Esophagus squamous epithelium (tissue), 5 donors: ENCODE measurements at places on chromosomes 1 and 21.

- no peak for DNase-seq
Observed at GRCh38 chr1:205270764-205271163, 43.0 kb downstream of the TMCC2 start.

DNA sequence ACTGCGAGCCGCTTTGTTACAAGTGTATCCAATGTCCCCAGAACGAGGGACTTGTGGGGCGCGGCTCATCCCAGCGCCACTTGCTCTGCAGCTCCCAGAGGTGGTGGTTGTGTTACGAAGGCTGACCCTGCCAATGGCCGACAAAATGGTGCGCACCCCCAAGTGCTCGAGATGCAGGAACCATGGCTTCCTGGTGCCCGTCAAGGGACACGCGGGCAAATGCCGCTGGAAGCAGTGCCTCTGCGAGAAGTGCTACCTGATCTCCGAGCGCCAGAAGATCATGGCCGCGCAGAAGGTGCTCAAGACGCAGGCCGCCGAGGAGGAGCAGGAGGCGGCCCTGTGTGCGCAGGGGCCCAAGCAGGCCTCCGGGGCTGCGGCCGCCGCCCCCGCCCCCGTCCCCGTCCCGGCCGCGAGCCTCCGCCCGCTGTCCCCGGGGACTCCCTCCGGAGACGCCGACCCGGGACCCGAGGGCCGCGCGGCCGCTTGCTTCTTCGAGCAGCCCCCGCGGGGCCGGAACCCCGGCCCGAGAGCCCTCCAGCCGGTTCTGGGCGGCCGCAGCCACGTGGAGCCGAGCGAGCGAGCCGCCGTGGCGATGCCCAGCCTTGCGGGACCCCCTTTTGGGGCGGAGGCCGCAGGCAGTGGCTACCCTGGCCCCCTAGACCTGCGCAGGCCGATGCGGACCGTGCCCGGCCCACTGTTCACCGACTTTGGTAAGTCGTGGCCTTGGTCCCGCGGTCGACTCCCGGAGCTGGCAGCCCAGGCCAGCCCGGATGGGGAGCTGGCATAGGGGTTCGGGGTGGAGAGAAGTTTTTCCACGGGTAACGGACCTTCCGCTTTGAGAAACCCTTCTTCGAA, at the start of gene DMRTB1:
Gene DMRTB1, plus strand, starts transcription at position 79 of the 855 bp plus-strand sequence. Its CDS starts 55 bp downstream, at position 134.
- no peak for DNase-seq

DNA sequence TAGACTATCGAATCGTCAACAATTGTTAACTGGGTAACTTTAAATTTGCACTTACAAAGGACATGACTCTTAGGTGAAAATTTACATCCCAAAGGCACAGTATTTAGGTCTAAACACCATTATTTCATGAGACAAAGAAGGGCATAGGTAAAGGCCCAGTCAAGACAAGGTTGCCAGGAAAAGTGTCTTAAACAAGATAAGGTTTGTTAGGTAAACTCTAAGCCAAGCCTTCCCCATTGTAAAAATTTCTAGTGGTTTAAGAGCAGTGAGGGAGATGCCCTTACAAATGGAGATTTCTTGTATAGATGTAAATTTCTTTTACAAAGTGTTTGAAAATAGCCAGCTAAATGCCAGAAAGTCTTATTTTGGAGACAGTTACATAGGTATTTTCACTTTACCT, 36.9 kb upstream of the FNBP1L start:
- DNase-seq, result no peak

DNA sequence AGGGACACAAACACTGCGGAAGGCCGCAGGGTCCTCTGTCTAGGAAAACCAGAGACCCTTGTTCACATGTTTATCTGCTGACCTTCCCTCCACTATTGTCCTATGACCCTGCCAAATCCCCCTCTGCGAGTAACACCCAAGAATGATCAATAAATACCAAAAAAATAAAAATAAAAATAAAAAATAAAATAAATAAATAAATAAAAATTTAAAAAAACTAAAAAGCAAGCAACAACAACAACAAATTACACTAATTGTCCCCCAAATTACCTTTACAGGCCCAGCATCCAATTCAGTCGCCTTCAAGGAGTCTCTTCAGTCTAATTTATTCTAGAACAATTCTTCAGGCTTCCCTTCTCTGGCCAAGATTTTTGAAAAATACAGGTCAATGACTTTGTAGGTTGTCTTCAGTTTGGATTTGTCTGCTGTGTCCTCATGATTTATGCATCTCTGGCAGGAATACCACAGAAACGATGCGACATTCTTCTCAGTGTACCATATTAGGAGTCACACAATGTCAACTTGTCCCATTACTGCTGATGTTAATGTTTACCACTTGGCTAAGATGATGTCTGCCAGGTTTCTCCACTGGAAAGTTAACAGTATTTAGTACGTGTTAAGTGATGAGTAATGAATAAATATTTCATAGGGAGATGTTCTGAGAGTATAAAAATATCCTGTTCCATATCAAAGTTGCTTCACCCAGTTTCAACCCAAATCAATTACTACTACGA, 20.3 kb upstream of the BMP8B start:
- DNase-seq, result no peak

DNA sequence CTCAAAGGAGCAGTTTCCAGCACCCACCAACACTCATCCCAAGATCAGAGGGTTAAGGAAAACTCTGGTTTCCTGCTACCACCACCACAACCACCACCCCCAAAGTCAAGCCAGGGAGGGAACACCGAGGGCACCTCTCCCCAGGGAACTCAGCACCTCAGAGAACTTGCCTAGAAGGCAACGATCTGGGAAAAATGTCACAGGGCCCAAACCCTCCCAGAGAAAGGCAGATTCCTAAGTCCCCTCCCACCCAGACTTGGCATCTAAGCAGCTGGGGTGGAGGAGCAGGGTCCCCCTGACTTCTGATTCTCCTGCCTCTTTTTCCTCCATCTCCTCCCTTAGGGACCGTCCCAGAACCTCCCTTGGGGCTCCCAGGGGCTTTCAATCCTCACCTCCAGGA, 10.6 kb downstream of the KANK4 start:
- DNase-seq, result no peak

GRCh38 chr1:100448366-100448765, 89.6 kb upstream of the GPR88 start:
- DNase-seq, result no peak

GRCh38 chr1:109319114-109319513, 12.3 kb upstream of the MYBPHL start:
- no peak for DNase-seq

- no peak for DNase-seq
Observed at GRCh38 chr1:191368891-191369654, 789.2 kb upstream of the RGS18 start.

DNA sequence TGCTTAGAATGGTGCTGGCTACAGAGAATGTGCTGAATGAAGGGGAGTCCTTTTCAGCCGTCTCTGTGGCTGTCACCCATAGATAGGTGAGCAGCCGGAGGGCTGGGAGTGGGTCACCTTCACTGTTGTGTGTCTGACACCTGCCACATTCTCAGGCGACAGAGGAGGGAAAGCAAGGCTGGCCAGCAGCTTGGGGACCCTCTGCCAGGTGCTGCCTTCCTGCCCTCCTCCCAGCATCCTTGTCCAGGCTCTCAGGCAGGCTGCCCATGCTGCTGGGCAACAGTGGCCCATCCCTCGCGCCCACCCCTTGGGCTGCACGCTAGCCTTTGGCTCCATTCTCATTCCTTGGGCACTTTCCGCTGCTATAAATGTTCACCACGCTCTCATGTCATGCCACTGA, 22.1 kb downstream of the CYB5RL start:
- no peak for DNase-seq

DNA sequence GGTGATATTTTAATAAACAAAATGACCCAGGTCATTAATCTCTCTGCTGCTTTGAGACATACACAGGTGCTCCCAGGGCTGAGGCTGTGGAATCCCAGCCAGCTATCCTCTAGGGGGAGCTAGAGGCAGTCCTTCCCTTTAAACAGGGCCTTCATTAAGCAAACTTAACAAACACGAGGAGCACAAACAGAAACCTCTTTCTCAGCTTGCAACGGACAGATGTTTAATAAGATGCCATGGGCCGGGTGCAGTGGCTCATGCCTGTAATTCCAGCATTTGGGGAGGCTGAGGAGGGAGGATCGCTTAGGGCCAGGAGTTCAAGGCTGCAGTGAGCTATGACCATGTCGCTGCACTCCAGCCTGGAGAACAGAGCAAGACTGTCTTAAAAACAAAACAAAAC, 106.7 kb downstream of the HIVEP3 start:
- no peak for DNase-seq

DNA sequence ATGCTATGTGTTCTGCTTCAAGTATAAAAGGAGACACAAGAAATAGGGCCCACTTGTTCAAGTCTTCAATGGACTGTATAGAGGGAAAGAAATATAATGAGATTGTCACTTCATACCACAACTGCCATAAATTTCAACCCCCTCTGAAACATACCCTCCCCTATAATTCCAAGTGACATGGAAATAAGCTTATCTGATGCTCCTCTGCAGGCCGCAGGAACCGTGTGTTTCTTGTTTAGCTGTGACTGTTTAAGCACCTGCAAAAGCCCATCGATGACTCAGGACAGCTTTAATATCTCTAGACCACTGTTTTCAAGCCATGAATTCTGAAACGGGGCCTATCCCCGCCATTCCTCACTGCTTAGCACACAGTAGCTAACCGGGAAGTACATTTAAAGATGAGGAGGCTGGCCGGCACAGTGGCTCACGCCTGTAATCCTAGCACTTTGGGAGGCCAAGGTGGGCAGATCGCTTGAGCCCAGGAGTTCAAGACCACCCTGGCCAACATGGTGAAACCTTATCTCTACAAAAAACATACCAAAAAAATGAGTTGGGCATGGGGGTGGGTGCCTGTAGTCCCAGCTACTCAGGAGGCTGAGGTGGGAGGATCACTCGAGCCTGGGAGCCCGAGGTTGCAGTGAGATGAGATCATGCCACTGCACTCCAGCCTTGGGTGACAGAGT, 4.2 kb downstream of the HLCS start:
- no peak for DNase-seq

GRCh38 chr21:36890086-36890485, 76.4 kb downstream of the HLCS start:
- DNase-seq, result no peak

DNA sequence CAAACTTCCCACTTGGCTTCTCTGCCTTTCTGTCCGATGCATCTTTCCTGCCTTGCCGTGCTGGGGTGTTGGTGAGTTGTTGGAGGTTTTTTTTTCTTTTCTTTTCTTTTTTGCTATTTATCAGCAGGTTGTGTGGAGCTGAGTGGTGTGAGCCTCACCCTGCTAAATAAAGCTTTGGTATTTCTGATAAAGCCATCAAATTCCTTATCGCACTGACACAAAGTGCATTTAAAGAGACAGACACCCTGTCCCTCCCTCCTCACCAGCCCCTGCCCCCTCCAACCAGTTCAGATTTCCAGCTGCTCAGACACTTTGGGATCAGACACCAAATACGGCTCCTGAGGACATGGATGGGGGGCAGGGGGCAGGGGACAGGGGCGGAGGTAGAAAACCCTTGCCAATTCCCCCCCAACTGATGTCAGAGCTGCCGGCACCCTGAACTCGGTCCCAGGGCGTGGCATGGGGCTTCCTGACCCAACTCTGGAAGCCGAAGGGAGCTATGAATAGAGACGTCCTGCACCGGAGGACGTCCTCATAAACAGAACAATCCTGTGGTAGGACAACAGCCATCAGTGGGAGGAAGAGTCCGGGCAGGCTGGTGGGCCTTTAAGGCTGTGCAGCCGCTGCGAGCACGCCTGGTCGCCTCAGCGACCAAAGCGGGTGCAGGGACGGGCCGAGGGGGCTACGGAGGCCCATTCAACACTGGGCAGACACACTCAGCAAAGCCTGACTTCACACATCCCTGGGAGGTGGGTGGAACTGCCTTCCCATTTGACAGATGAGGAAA, 79.0 kb downstream of the CASZ1 start:
- no peak for DNase-seq

- DNase-seq, result no peak
Observed at GRCh38 chr1:155003227-155003765, 694 bp downstream of the ZBTB7B start.

DNA sequence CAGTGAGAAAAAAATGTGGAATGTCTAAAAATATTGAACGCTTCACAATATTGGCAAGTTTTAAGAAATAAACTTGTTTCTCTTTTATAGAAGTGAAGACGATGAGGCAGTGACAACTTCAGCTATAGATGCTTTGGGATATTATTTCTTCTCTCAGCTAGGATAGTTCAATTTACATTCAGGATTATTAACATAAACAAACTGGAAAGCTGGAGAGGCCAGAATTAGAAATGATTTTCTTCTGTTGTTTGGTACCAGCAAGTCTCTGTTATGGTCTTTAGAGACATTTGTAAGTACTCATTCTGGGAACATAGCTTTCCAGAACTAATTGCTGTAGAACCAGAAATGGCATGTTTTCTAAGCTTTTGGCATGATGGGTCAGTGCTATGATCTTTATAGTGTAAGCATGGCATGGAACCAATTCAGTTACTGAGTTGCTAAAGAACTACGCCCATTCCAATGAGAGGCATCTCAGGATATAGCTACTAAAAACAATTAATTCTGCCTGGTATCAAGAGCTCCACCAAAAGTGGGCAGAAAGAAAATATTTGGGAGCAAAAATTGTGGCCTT, 599.5 kb upstream of the B3GALT2 start:
- DNase-seq, result no peak

- DNase-seq, result no peak
Observed at GRCh38 chr1:104056786-104057185, 307.1 kb downstream of the AMY1C start.

GRCh38 chr1:162222730-162223129, 153.2 kb downstream of the NOS1AP start:
- DNase-seq, result no peak

GRCh38 chr1:43329995-43330751, 7.4 kb upstream of the MPL start:
- no peak for DNase-seq

GRCh38 chr1:3465091-3465934, 10.8 kb downstream of the ARHGEF16 start:
- no peak for DNase-seq

GRCh38 chr1:67216401-67216800, 50.1 kb downstream of the IL23R start:
- DNase-seq, result no peak

- no peak for DNase-seq
Observed at GRCh38 chr1:1302951-1303509, 4.7 kb downstream of the ACAP3 start.

- DNase-seq, result no peak
Observed at GRCh38 chr21:42614396-42614795, 39.0 kb upstream of the PDE9A start.

DNA sequence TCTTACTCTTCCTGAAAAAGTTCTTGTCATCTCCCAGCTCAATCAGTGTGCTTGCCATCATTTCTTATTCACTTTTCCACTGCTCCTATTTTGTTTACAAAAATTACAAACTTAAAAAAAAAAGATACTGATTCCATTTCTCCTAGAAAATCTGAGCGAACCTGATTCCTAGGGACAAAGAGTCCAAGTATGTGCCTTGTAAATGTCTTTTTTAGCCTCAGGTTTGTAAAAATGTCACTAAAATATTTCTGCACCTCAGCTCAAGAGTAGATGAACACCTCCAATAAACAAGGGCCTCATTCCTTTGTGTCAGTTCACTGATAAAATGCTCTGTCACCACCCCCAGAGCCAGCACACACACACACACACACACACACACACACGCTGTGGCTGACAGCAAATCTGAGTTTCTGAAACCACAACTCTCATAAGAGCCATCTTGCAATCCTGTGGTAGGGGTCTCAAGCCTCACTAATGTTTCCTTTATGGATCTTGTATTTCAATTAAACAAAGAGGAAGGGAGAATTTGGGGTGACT, 299.2 kb downstream of the PBX1 start:
- no peak for DNase-seq

- DNase-seq, result no peak
Observed at GRCh38 chr1:248871837-248872401, 13.0 kb upstream of the ZNF692 start.

- no peak for DNase-seq
Observed at GRCh38 chr1:214364786-214365295, 83.9 kb downstream of the SMYD2 start.

GRCh38 chr1:58755468-58755872, 28.4 kb downstream of the JUN start:
- DNase-seq, result no peak
